ENCODE measurements at places on chromosomes 3 and 15.

GRCh38 chr3:42539871-42540714 lies 37.6 kb downstream of the VIPR1 start:
- peak; percentile 70 for DNase-seq

- no peak for DNase-seq
These were observed 105.3 kb downstream of the MAP4 start for GRCh38 chr3:47910777-47911440.

DNA sequence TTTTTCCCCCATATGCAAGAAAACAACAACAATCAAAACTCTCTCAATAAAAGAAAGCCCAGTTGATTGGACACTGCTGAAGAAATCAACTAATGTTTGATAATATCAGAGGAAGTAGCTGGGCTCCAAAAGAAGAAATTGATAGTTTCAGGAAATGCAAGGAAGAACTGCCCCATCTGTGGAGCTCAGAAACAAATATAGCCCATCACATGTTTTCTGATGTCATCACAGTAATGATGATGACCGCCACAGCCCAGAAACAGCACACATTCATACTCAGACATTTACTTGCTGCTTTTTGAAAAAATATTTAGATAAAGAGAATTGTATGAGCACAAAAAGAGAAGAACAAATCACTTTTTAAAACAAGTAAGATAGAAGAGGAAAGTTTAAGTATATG lies 67.6 kb downstream of the GOLIM4 start:
- no peak for DNase-seq

- no peak for DNase-seq
These were observed 575.3 kb upstream of the ZNF385D start for GRCh38 chr3:22326305-22326704.

DNA sequence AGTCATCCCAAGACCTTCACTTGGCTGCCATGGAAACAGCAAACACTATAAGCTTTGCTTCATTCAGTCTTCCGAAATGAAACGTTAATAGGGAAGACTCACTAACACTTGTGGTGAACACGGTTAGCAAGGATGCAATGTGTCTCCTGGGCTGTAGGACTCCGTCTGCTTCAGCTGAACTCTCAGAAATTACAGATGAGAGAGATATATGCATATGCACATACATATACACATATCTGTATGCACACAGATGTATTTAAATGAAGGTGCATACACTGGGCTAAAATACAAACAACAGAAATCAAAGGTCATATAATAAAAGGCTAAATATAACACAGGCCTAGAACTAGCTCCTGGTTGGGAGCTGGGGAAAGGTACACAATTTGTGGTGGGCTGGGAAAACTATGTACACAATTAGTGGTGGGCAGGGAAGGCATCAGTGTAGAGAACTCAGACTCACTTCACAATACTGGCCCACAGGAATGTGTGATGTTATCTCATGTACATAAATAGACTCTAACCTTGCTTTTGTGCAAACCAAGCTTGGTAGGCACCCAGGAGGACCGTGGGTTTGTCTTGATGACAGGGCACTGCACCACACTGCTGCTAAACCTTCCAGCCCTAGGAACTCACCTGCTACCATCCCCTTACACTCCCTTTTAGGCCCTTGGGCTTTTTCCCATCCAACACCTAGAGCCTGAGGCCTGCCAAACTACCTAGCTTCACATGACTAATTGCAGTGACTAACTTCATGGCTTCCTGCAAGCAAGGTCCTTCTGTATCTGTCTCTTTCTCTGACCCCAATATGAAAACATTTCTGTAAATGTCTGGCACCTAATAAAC lies 873.1 kb downstream of the NSUN3 start:
- DNase-seq: no peak

GRCh38 chr15:37789881-37790280 lies 144.6 kb upstream of the TMCO5A start:
- DNase-seq: no peak

- DNase-seq: no peak
These were observed 43.6 kb downstream of the WHAMM start for GRCh38 chr15:82852941-82853561.

- no peak for DNase-seq
These were observed 26.9 kb upstream of the PLSCR2 start for GRCh38 chr3:146496251-146496650.

DNA sequence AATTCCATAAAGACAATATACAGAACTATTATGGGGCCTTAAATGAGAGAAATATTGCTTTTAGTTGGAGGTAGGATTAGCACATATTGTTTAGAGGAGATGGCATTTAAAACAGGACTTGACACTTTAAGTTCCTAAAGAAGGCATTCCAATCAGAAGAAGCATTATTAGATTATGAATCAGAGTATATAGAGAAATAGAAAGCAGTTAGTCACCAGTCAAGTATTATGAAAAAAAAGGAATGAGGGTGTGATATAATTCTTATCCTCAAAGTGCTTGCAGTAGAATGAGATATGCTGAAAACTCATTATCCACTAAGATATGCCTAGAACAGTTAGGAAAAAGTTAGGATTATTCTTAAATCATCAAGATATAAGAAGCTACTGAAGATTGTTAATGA lies 456.2 kb downstream of the ZNF385D start:
- no peak for DNase-seq

GRCh38 chr15:34904527-34904926 lies 65.0 kb downstream of the AQR start:
- DNase-seq: no peak

DNA sequence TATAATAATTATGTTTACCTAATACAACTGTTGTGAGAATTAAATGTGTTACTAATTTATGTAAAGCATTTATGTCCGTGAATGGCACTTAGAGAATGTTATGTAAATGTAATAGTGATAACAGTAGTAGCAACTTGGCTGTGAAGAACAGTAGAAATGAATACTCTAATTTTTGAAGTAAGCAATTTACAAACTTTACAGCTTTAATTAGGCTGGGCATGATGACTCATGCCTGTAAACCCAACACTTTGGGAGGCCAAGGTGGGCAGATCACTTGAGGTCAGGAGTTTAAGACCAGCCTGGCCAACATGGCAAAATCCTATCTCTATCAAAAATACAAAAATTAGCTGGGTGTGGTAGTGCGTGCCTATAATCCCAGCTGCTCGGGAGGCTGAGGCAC lies 33.9 kb upstream of the IREB2 start:
- no peak for DNase-seq

DNA sequence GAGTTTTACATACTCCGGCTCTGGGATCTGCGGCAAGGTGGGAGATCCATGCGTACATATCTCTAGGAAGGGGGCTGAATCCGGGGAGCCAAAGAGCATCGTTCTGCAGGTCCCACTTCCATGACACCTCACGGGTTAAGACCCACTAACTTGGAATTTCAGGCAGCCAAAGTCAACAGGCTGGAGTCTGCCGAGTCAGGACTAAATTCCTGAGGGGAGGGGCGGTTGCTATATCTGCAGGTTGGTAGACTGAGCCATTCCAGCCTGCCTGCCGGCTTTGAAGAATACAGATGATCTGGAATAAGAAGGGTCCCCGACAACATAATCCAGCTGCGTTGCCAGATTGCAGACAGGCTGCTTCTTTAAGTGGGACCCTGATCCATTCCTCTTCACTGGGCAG lies 65.4 kb upstream of the PEX5L start:
- DNase-seq: no peak

DNA sequence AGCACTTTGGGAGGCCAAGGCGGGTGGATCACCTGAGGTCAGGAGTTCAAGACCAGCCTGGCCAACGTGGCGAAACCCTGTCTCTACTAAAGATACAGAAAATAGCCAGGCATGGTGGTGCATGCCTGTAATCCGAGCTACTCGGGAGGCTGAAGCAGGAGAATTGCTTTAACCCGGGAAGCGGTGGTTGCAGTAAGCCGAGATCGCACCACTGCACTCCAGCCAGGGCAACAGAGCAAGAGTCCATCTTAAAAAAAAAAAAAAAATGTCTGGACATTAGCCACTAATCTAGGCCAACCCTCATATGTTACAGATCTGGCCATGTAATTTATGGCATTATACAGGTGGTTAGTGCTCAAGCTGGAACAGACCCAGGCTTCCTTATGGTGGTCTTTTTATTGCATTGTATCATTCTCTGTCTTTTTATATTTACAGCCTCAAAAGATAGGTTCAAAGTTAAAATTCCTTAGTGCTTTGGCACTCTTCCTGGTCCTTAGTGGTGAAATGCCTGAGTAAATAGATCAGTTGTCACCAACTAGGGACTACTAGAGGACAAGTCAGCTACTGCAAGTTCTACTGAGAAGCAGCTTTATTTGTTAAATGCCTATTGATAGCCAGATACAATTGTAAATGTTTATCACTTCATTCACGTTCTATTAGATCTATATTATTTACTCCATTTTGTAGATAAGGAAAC lies 16.0 kb downstream of the STARD9 start:
- DNase-seq: no peak

- no peak for DNase-seq
These were observed 16.2 kb downstream of the RBP2 start for GRCh38 chr3:139460076-139460475.

DNA sequence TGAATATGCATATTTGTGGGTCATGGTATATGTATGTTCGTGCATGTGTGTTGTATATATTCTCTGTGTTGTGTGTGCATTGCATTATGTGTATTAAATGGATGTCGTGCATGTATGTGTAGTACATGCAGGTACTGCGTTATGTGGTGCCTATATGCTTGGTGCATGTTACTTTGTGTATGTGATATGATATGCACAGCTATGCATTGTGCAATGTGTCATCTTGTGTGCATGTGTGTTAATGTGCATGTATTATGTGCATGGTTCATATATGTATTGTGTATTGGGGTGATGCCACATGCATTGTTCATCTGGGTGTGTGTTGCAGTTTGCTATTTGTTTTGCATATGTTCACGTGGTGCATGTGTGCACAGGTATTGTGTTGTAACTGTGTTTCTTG lies 2.9 kb downstream of the GALNT15 start:
- DNase-seq: no peak

- no peak for DNase-seq
These were observed 7.2 kb downstream of the DAPK2 start for GRCh38 chr15:64038878-64039610.

GRCh38 chr3:189169728-189170127 lies 2.0 kb upstream of the TPRG1 start:
- no peak for DNase-seq

GRCh38 chr3:152288681-152289080 lies 20.0 kb downstream of the MBNL1 start:
- no peak for DNase-seq

DNA sequence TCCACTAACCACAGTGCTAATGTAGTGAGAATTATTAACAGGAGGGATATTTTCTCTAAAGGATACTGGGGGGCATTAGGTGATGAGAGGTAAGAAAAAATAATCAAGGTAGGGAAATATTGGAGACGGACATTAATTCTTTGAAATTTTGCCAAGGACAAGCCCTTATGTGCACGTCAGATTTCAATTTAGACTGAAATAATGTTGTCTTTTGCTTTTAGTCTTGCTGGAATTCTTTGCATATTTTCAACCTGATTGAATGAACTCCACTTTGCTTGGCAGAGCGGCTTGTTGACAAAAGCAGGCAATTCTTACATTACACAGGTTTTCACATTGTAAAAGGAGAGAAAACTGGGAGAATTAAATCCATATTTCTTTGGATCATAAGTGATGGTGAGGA lies 25.0 kb upstream of the C3orf52 start:
- no peak for DNase-seq

- no peak for DNase-seq
These were observed 174.0 kb downstream of the ERC2 start for GRCh38 chr3:56294286-56294685.

GRCh38 chr3:20039765-20040547 lies at the start of gene KAT2B:
KAT2B (plus strand) TSS chr3:20040446; CDS start chr3:20040478, 32 bp downstream.
- peak; percentile 69 for DNase-seq

- DNase-seq: no peak
These were observed 955.3 kb downstream of the EPHA3 start for GRCh38 chr3:90062631-90063200.

DNA sequence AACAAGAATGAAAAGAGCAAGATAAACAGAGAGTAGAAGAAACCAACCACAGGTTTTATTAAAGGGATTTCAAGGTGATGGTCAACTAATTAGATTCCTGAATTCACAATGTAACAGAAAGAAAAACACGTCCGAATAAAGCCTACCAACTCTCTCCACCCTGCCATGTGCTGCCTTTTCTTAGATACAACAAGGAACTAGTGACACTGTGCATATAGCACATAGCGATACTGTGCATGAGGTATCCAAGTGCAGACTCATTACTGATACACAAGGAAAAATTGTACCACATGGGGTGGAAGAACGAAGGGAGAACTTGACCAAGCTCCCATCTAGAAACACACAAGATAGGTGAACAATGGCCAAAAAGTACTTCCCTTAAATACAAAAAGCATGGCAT lies 154.6 kb downstream of the MAGI1 start:
- DNase-seq: no peak

DNA sequence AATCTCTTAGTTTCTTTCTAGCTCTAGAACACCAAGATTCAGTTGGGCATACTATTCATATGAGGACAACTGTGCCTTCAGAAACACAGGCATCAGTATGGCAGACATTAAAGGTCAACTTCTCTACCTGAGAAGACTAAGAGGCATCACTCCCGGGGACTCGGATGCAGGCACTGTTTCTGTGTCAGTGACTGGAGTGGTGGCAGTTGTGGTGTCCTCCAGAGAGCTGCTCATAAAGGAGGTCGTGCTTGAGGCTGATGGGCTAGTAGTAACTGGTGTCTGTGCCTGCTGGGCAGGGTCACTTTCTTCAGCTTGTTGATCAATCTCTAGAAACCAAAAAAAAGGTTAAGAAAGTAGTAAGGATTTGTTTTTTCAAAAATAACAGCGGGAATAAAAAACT lies 75.2 kb downstream of the FBXL22 start:
- DNase-seq: no peak

- DNase-seq: no peak
These were observed 2.4 kb upstream of the C3orf20 start for GRCh38 chr3:14672588-14672987.

- DNase-seq: no peak
These were observed 12.4 kb downstream of the NTRK3 start for GRCh38 chr15:88243895-88244787.

DNA sequence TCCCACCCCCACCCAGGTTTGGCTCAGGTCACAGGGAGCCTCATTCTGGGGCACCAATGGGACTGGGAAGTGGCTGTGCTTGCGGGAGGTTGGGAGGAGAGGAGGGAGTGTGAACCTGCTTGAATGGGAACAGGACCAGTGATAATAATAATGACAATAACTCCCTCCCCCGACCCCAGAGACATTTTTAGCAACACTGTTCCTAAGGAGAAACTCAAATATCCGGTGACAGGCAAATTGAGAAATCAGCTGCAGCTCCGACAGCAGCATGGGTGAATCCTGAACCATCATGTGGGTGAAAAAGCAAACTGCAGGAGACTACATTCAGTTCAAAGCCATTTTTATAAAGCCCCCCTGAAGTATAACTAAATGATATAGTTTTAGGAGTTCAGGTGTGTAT lies 11.6 kb upstream of the RPL29 start:
- no peak for DNase-seq
